ENCODE measurements at places on chromosomes 1 and 21. TPM values are rescaled to one million over a fixed set of nuclear protein-coding genes. Genes with fewer than 3 reads are reported as not detected.

OR4F29 gene
- not detected for total RNA-seq

UBL4B gene
- not detected for total RNA-seq

- DNase-seq = no peak
These were observed 86.4 kb downstream of the MIS18A start for GRCh38 chr21:32192291-32193097.

MNDA gene
- total RNA-seq = not detected

DNA sequence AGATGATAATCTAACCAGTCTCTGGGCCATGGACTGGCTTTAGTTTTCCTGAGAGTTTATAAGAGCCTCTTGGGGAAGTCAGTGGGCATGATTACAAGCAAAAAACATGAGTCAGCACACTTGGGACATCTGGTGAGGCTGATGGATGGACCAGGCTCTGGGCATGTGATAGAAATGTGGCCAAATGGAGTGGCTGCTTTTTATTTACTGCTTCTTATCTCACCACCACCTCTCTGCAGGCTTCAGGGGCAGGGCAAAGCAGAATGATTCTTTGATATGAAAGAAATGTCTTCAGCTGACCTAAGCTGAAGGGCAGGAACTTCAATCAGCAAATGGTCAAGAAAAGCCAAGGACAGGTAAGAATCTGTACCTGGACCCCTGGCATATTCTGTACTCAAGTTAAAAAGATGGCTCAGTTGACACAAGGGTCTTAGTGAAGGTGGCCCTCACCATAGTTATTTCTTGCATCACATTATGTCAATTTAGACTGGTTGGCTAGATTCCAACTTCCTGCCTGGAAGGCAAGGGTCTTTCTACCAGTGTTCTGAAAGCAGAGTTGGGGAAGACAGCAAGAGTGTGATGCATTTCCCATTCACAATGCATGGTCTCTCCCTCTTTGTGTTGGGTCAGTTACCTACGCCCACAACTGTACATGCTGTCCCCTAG, 162.8 kb downstream of the FASLG start:
- DNase-seq = no peak

DNA sequence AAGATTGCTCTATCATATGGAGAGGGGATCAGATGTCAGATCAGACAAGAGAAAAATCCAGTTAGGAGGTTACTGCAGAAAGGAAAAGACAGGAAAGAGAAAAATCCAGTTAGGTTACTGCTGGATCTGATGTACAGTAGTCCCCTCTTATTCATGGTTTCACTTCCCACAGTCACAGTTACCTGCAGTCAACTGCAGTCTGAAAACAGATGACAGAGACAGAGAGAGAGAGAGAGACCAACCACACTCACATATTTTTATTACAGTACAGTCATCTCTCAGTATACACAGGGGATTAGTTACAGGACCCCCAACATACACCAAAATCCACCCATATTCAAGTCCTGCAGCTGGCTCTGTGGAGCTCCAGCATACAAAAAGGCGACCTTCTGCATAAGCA, 29.3 kb downstream of the NUP133 start:
- DNase-seq = no peak

- no peak for DNase-seq
These were observed 148.0 kb downstream of the TSEN15 start for GRCh38 chr1:184199438-184200085.

PADI2 gene
- total RNA-seq = 2.7 TPM

DNA sequence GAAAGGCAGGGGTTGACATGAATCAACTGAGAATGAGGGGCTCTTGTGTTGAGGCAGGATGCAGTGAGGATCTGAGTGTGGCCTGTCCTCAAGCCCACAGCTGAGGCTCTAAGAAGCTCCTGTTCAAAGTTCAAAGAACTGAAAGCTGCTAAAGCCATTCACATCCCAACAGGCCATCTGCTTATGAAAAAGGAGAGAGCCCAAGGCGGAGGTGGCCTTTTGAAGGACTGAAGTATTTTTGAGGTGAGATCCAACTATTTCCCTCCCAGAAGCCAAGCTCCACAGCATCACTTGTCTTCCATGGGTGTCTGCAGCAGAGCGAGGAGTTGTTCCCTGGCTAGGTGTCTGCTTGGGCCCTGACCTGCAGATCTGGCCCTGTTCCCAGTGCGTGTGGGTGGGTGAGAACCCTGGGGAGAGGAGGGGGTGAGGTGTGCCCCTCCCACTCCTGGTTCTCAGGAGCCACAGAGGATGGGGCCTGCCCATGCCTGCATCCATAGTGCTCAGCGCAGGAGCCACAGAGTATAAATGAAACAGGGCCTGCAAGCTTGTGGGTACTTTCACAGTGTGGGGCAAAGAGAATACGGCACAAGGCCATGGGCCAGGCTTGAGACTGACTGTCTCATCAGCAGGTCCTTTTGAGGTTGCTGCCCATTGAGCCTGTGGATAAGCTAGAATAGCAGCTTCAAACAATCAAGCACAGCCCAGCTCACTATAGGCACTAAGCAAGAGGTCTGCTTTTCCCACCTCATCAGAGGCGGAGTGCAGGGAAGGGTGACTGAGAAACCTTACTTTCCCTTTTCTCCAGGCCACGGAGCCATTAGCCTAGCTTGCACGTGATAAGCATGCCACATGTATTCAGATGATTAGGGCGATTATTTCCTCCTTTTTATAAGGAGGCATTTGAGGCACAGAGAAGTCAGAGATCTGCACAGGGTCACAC, 15.7 kb downstream of the REG4 start:
- no peak for DNase-seq

CGN gene
- total RNA-seq = 113 TPM

LDLRAD1 gene
- 0.24 TPM for total RNA-seq

GJA9 gene
- total RNA-seq = 0.56 TPM

DNA sequence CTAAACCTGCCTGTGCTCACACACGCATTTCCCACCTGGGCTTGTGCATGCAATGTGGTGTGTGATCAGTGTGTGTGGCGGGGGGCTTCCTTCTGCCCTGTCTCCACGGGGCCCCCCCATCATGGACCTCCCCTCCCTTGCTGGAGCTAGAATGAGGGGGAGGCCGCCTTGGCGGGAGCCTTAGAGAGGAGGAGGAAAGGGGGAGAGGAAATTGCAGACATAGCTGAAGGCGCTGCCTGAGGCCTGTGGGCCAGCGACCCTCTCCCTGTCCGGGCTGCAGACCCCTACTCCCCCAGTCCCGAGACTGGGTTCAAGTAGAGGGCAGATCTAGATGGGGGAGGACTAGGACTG, 883 bp upstream of the EVA1B start:
- no peak for DNase-seq

DNA sequence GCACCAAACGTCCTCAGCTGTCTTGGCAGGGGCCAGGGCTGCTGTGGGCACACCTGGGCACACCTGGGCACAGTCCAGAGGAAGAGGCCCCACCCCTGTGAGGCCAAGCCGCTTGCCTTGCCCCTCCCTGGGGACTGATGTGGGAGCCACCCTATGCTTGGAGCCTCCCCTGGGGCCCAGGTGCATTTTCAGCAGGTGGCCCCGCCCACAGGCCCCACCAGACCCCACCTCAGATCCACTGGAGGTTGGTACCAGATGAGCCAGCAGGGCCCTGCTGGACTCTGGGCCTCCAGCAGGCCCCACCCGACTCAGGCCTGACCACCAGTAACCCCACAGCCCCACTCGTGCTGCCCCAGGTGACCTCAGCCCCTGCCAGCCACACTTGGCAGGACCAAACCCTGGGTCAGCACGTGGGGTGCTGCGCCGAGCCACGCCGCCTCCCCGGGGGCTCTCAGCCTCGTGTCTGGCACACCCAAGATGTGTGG, 8.8 kb downstream of the SLC19A1 start:
- no peak for DNase-seq

- DNase-seq = no peak
These were observed 80.8 kb upstream of the HNRNPU start for GRCh38 chr1:244945109-244945671.

DNA sequence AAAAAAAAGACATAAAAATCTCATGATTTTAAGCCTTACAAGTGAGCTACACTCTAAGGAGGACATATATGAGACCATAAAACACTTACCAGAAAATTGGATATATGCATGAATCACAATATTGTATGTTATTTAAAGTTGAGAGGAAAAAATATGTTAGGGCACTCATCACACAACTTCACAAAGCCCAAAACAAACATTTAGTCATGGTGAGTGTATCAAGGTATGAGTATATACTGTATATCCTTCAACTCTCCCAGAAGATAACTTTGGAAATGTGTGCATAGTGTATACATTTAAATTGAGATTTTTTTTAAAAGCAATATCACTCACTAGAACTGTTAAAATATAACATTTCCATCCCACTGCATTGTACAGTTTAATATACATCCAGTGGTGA, 259.3 kb downstream of the SRGAP2C start:
- DNase-seq = no peak

DMRTA2 gene
- 0.19 TPM for total RNA-seq

GRCh38 chr1:107750364-107750959, 214.5 kb downstream of the VAV3 start:
- DNase-seq = peak; percentile 67

KRTAP19-3 gene
- total RNA-seq = not detected

GRCh38 chr1:36515315-36516138, 32.8 kb upstream of the CSF3R start:
- no peak for DNase-seq

DNA sequence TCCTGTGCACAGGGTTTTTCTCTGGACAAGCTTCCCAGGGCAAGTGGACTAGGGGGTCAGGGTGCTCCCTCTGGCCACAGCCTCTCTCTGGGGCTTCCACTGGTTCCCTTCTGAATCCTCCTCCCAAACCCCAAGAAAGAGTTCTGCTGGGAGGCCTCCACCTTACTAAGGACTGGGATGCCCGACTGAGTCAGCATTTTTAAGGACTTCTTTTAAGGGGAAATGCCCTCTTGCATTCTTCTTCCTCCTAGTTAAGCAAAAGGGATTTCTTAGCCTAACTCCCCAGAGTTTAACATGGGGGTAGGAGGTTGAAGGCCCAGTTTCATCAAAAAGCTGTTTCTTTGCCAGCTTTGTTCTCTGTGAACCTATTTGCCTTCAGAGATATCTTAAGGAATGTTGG, 99.7 kb upstream of the KRTAP19-8 start:
- no peak for DNase-seq

APCS gene
- not detected for total RNA-seq

- peak; percentile 50 for DNase-seq
These were observed at the start of gene SLC6A9 for GRCh38 chr1:44031252-44032169. SLC6A9 (minus strand) TSS chr1:44031462; CDS start chr1:44024277, 7,185 bp downstream.

DNA sequence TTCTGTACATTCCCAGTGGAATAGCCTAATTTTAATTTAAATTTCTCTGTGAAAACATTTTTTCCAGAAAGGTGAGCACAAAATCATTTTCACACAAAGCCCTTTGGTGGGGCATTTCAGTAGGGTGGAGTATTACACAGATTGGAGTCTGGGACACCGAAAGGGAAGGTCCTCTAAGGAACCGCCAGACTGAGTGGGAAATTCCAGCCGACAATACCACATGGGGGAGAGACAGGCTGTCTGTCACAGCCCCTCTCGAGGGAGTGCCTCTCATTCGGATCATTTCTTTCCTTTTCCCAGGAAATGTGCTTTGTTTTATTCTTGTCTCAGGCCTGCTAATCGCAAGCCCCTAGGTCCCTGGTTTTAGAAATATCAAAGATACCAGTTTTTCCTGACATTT, 150.6 kb upstream of the HOOK1 start:
- DNase-seq = no peak

GRCh38 chr1:199042193-199042592, 403.4 kb downstream of the PTPRC start:
- DNase-seq = no peak

KCNK1 gene
- total RNA-seq = 39.2 TPM

GRCh38 chr1:199096591-199096990, 457.8 kb downstream of the PTPRC start:
- no peak for DNase-seq

RHOU gene
- 8.2 TPM for total RNA-seq

GRCh38 chr1:227946624-227947385, 927 bp downstream of the WNT9A start:
- DNase-seq = peak; percentile 95

GRCh38 chr1:22670352-22670975, 17.4 kb downstream of the C1QB start:
- no peak for DNase-seq

- DNase-seq = no peak
These were observed 7.5 kb upstream of the LAMC2 start for GRCh38 chr1:183178545-183178944.

DNA sequence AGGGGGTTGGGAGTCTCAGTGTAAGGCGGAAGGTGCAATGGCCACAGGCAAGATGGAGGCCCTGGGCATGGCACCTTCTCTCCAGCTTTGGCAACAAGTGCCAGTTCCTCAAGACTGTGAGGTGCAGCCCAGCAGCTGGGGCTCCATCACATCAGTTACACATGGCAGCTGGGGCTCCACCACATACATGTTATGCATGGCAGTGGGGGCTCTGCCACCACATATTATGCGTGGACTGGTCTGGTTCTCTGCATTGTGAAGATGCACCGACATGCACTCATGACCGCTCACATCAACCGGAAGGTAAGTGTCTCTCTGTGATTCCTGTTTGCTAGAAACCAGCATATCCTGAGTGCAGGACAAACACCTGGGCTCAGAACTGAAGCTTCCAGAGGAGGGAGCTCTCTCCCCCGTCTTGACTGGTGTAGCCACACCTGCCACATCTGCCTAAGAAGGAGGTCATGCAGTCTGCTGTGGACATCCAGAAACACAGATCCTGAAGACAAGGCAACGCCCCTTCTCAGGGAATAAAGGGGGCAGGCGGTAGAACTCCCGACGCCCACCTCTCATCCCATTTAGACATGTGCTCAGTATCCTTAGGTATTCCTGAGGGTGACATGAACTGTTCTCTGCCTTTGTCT, 104.1 kb upstream of the TMPRSS2 start:
- peak; percentile 61 for DNase-seq

DNA sequence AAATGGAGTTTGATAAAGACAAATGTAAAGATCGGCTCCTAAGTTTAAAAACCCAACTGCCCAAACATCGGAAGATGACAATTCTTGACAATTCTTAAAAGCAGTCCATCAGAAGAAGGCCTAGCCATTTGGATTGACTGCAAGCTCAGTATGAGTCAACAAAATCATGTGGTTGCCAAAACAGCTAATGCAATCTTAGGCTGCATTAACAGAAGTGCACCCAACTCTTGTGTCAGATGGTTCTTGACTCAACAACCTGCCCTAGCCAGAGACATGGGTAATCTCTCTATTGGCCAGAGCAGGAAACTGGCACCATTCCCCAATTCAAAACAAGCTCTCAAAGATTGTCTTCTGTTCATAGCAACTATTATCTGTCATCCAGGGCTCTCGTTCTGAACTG, 9.9 kb upstream of the NCF2 start:
- no peak for DNase-seq

Data from Calu3 (cell line).